ENCODE measurements at places on chromosomes 2 and 18. TPM values are rescaled to one million over a fixed set of nuclear protein-coding genes. Genes with fewer than 3 reads are reported as not detected.

Gene RPIA
- total RNA-seq: 4.9 TPM

Gene IL36RN
- not detected for total RNA-seq

Gene ARHGAP28
- 5.0 TPM for total RNA-seq

Gene GPR75
- total RNA-seq: 0.52 TPM

Gene HNRNPLL
- 27.0 TPM for total RNA-seq

Gene ERICH2
- total RNA-seq: 1.2 TPM

Gene KLHL29
- total RNA-seq: 2.0 TPM

Gene ZC3H15
- total RNA-seq: 63.8 TPM

Gene SERPINB10
- total RNA-seq: not detected

Gene RALB
- total RNA-seq: 65.7 TPM

Gene AOX1
- total RNA-seq: 19.4 TPM

Gene MBOAT2
- total RNA-seq: 42.6 TPM

Gene LIPG
- 0.17 TPM for total RNA-seq

Gene SAG
- total RNA-seq: not detected

Gene HOXD8
- total RNA-seq: not detected

Gene SULT1C4
- not detected for total RNA-seq

Gene RIT2
- not detected for total RNA-seq

Gene TEKT4
- total RNA-seq: not detected

Gene NT5C1B
- total RNA-seq: not detected

Gene MAPK4
- not detected for total RNA-seq

Gene SERPINB13
- total RNA-seq: not detected

Gene GCA
- total RNA-seq: 1.7 TPM

Gene ALLC
- not detected for total RNA-seq
